Diencephalon (tissue), 1 donor: ENCODE measurements at places on chromosomes 16 and 17. TPM values are rescaled to one million over a fixed set of nuclear protein-coding genes. Genes with fewer than 3 reads are reported as not detected.

The TBC1D28 gene
- not detected for total RNA-seq

The TPSG1 gene
- not detected for total RNA-seq

The SMG6 gene
- 18.7 TPM for total RNA-seq

The SLC5A11 gene
- total RNA-seq = not detected

The MYO15B gene
- 15.7 TPM for total RNA-seq

The TEKT1 gene
- 9.5 TPM for total RNA-seq

The KRT36 gene
- not detected for total RNA-seq

The C17orf50 gene
- not detected for total RNA-seq

The CASKIN2 gene
- 9.0 TPM for total RNA-seq

The NACA2 gene
- total RNA-seq = not detected

The TERF2IP gene
- total RNA-seq = 167 TPM

The CD19 gene
- total RNA-seq = 0.23 TPM

The NPIPA7 gene
- 3.0 TPM for total RNA-seq

The ABCC12 gene
- 0.46 TPM for total RNA-seq

The P2RX5 gene
- total RNA-seq = 13.4 TPM

The B9D1 gene
- total RNA-seq = 33.9 TPM

The LPO gene
- 0.23 TPM for total RNA-seq

The KRTAP16-1 gene
- not detected for total RNA-seq

The HS3ST3A1 gene
- total RNA-seq = not detected

The KCNJ12 gene
- total RNA-seq = 6.0 TPM

The KRT39 gene
- total RNA-seq = not detected

The CETP gene
- total RNA-seq = 1.4 TPM

The MT1E gene
- total RNA-seq = 9.9 TPM

The PPY gene
- total RNA-seq = not detected

The ZNF207 gene
- total RNA-seq = 120 TPM

The SLC16A13 gene
- 0.92 TPM for total RNA-seq

The CES3 gene
- total RNA-seq = under 0.01 TPM

The C17orf100 gene
- total RNA-seq = 5.3 TPM

The ZNF286A gene
- total RNA-seq = 108 TPM

The TPSD1 gene
- not detected for total RNA-seq

The MT1H gene
- not detected for total RNA-seq

The VMO1 gene
- 0.69 TPM for total RNA-seq

The CCL3 gene
- 1.6 TPM for total RNA-seq

The SPATA32 gene
- not detected for total RNA-seq

The TMEM208 gene
- 23.1 TPM for total RNA-seq

The HOXB3 gene
- total RNA-seq = not detected

The GFOD2 gene
- total RNA-seq = 57.2 TPM

The ULK2 gene
- 154 TPM for total RNA-seq

The PAGR1 gene
- 10.6 TPM for total RNA-seq

The C16orf92 gene
- not detected for total RNA-seq

The NEUROD2 gene
- 0.46 TPM for total RNA-seq

The PTX4 gene
- 0.23 TPM for total RNA-seq

The VTN gene
- 0.69 TPM for total RNA-seq

The ALOX15B gene
- not detected for total RNA-seq

The MTHFSD gene
- 13.6 TPM for total RNA-seq

The CACNG1 gene
- total RNA-seq = 0.23 TPM

The KRT14 gene
- not detected for total RNA-seq

The CEP20 gene
- total RNA-seq = 31.4 TPM

The BCAR1 gene
- 25.8 TPM for total RNA-seq

The KCNAB3 gene
- total RNA-seq = 3.7 TPM

The OR3A3 gene
- total RNA-seq = not detected

The ADAP2 gene
- total RNA-seq = 6.5 TPM

The GRB7 gene
- not detected for total RNA-seq

The SLC35B1 gene
- 51.4 TPM for total RNA-seq

The RPA1 gene
- total RNA-seq = 18.9 TPM

The RPL26 gene
- 3,063 TPM for total RNA-seq

The CD300E gene
- total RNA-seq = not detected

The RHBDL1 gene
- total RNA-seq = 7.4 TPM
